ENCODE measurements at places on chromosomes 7 and 10.

DNA sequence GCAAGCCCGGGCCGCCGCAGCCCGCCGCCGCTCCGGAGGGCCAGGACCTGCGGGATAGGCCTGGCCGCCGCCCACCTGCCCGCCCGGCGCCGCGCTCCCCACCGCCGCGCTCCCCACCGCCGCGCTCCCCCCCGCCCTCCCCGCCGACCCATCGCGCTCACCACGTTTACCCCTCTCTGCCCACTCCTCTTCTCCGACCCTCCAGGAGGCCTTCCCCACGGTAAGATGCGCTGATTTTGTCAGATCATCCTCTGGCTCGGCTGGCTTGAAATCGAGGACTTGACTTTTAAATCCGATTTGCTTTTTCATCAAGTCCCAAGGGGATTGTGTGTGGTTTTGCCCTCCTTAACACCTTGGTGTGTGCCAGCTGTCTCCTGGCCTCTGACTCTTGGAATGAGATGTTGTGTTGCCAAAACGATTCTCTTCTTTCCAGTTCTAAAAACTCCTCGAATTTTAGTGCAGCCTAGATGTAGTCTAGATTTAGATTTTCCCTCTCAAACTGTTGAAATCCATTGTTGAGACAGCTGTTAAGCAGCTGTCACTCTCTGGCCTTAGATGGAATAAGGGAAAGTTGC, 738 bp downstream of the POM121 start:
- no peak for DNase-seq

DNA sequence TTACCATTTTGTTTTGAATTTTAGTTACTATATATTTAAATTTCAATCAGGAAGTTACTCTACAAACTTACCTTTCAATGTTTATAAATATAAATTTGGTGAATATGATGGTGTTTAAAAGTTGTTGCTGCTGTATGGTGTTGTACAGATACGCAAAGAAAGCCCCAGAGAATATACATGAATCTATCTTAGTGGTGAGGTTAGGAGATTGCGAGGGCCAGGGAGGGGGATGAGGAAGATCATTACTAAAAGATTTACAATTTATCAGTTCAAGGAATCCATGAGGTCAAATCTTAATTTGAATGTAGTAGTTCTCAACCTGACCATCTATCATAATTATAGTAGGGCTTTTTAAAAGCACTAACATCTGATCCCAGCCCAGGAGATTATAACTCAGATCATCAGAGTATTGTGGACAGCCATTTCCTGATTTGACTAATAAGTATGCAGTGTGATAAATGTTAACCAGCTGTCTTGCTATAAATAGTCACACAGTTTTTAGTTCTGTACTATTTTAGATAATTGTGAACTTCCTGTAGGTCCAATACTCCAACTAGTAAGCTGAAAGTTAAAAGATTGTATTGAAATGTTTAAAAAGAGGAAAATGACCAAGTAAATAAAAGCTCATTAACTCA, 23.6 kb downstream of the FAM3C start:
- no peak for DNase-seq

DNA sequence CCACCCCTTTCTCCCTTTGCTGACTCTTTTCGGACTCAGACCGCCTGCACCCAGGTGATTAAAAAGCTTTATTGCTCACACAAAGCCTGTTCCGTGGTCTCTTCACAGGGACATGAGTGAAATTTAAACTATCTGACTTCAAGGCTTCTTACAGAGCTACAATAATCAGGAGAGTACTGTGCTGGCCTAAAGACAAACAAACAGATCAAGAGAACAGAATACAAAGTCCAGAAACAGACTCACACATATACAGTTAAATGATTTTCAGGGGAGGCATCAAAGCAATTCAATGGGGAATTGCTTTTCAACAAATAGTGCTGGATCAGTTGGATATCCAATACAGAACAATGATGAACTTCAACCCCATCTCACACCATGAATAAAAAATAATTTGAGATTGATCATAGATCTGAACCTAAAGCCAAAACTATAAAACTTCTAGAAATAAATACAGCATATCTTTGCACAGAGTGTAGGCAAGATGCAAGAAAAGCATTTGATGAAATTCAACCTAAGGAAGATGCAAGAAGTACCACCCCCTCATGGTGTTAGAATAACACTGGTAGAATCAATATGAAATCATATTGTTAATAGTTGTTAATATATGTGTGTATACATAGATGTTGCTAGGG, 96.5 kb downstream of the ZFAND4 start:
- DNase-seq = no peak

DNA sequence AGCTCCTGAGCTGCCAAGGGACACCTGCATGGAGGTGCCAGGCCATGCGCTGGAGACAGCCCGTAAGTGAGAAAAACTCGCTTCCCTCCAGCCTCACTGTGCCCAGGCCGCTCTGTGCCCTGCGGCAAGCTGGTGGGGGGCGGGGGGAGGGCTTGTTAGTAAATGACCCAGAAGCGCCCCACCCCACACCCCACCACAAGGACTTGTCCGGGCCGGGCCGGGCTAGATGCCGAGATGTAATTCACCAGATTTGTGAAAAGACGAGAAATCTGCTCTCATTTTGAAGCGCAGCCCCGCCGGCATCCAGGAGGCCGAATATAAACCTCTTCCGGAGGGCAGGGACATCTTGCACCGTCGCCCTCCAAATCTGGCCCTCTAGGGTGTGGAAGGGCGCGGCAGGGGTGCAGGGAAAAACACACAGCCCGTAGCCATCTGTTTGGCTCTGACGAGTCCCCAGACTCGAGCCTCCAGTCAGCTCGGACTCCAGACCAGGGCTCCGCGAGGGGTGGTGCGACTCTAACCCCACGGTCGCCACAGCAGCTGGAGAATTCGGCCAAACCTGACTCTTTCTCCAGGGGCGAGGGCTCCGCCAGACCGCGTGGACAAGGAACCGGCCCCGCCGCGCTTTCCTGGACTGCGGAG, 14.8 kb downstream of the TLX1 start:
- DNase-seq = no peak

- no peak for DNase-seq
Observed at GRCh38 chr7:131826960-131827359, 270.5 kb upstream of the PODXL start.

- no peak for DNase-seq
Observed at GRCh38 chr10:6200734-6201515, 1.8 kb upstream of the PFKFB3 start.

- DNase-seq = no peak
Observed at GRCh38 chr7:29454899-29455451, 108.7 kb upstream of the PRR15 start.

DNA sequence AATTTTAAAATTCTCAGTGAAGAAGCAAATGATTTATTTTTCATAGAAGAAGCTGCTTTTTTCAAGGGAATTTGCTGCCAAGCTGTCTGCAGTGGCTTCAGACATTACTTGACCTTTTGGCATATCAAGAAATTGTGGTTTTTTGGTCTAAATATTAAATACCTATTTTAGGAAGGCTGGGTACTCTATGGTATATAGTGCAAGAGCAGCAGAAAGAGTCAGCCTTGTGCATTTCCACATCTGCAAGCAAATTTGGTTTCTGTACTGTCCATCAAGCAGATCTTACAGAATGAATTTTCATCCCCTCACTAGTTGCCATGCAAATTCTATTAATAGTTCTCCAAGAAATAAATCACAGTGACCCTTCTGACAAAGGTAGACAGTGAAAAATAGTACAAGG, 222.0 kb downstream of the BICC1 start:
- DNase-seq = no peak

- DNase-seq = no peak
Observed at GRCh38 chr10:43162604-43163003, 24.4 kb downstream of the CSGALNACT2 start.

DNA sequence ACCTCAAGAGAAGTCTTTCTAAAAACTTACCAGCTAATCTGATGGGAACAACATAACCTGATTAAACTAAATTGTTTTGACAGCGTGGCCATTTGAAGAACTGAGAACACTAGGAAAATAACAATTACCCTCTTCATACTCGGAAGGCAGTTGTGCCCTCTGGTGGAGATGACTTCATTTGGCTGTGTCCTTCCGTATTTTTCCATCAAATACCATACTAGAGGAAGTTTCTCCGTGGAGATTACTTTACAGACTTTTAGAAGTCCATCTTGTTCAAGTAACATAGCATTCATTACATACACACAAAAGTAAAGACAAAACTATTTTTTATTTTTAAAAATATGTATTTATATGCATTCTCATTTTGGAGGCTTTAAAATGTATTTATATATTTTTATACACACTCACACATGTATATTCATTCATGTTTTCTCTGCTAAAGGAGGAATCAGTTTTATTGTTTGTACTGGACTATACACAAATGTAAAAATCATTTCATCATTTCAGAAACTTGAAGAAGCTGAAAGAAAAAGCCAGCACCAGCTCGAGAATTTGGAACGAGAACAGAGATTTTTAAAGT, 25.2 kb downstream of the SMNDC1 start:
- DNase-seq = peak; percentile 18

DNA sequence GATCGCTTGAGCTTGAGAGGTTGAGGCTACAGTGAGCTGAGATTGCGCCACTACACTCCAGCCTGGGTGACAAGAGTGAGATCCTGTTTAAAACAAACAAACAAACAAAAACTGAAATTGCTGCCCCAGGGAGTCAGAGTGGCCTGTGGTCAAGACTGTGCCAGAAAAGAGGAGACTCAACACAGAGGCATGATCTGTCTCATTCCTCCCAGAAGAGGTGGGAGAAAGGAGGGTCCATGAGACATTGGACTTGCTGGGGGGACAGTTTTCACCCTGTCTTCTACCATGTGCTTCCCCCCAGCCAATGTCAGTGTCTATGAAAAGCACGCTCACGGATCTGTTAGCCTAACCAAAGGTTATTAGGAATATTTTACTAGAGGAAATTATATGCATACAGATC, 3.2 kb downstream of the ZNF853 start:
- DNase-seq = no peak

All from hepatic stellate cell (primary cell).